ENCODE measurements at places on chromosomes 7 and 10. TPM values are rescaled to one million over a fixed set of nuclear protein-coding genes. Genes with fewer than 3 reads are reported as not detected.

Gene MASTL
- total RNA-seq = 17.8 TPM

DNA sequence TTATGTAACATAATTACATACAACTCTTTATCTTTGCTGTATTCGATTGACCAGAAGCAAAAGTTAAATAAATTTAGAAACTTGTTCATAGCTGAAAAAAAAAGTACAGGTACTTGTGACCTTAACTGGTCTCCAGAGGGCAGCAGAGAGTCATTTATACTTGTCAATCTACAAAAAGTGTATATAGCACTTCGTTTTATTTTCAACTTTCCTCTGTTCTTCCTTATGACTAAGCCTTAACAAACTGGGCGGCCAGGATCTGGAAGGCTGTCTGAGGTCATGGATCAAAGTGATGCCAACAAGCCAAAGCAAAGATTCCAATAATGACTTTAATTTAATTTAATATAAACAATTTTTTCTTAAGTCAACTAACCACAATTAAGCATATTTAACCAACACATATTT is 29.8 kb downstream of the C10orf67 start:
- no peaks in the 10 kb centered on the region for H3K36me3 ChIP-seq
- no peaks in the 10 kb centered on the region for H3K27me3 ChIP-seq
- H3K27ac ChIP-seq = no peak overlapping the region
- peak; percentile 28 for DNase-seq

- no peak overlapping the region for H3K27ac ChIP-seq
- no peak overlapping the region for H3K4me3 ChIP-seq
- H3K36me3 ChIP-seq = no peaks in the 10 kb centered on the region
- no peaks in the 10 kb centered on the region for H3K4me1 ChIP-seq
- H3K27me3 ChIP-seq = no peaks in the 10 kb centered on the region
Observed at GRCh38 chr7:137439829-137440825, 96.6 kb upstream of the PTN start.

GRCh38 chr7:122136639-122137245 is 7.3 kb downstream of the AASS start:
- H3K36me3 ChIP-seq = no peaks in the 10 kb centered on the region
- H3K27me3 ChIP-seq = no peaks in the 10 kb centered on the region
- H3K4me3 ChIP-seq = no peak overlapping the region
- DNase-seq = no peak
- H3K27ac ChIP-seq = no peak overlapping the region

DNA sequence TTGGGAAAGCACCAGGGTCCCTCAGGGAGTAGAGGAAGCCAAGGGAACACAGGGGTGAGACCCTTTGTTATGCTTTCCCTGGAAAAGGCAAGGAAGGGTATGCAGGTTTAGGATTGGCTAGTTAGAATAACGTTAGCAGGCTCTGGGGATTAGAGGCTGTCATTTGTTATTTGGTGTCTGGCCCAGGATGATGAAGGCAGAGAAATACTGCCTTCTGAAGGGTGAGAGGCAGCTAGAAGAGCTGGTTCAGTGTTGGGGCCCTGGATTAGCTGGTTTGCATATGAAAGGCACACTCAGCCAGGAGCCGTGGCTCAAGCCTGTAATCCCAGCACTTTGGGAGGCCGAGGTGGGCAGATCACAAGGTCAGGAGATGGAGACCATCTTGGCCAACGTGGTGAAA is 3.0 kb upstream of the PILRA start:
- no peaks in the 10 kb centered on the region for H3K36me3 ChIP-seq
- peaks cover 67% of the 10 kb centered on the region for H3K4me1 ChIP-seq
- DNase-seq = no peak
- H3K27me3 ChIP-seq = no peaks in the 10 kb centered on the region
- no peak overlapping the region for H3K4me3 ChIP-seq
